ENCODE measurements at places on chromosomes 1 and 21.

- no peak for DNase-seq
Measured at GRCh38 chr1:211587123-211587522, 8.2 kb upstream of the SLC30A1 start.

- DNase-seq = peak; percentile 46
Measured at GRCh38 chr1:155174324-155175280, 953 bp downstream of the TRIM46 start.

DNA sequence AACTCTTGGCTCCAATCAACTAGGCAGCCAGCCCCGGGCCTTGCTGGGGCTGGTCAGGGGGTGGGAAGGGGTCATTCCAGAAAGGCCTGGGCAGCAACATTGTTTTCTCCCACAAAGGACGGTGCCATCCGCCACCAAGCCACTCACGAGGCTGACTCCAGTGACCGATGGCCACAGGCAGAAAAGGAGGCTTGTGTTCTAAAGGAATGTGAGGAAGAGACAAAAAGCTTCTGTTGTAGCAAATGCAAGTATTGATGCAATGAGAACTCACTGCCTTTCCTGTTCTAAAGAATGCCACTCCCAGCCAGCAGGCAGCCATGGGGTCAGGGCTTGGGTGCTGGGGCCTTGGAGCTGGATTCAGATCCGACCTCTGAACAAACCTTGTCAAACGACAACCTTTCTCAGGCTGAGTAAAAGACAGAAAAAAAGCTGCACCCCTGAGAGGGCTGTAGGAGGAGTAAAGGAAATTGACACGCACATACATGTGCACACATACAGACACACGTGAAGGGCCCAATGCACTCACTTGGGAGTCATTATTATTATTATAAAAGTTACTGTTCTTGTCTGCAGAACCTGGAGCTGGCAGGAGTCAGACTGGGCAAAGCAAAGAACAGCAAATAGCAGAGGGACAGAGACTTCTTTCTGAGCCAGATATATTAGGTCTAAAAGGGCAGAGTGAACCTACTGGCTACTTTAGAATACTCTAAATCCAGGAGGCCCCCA is 13.9 kb upstream of the PRMT2 start:
- DNase-seq = no peak

DNA sequence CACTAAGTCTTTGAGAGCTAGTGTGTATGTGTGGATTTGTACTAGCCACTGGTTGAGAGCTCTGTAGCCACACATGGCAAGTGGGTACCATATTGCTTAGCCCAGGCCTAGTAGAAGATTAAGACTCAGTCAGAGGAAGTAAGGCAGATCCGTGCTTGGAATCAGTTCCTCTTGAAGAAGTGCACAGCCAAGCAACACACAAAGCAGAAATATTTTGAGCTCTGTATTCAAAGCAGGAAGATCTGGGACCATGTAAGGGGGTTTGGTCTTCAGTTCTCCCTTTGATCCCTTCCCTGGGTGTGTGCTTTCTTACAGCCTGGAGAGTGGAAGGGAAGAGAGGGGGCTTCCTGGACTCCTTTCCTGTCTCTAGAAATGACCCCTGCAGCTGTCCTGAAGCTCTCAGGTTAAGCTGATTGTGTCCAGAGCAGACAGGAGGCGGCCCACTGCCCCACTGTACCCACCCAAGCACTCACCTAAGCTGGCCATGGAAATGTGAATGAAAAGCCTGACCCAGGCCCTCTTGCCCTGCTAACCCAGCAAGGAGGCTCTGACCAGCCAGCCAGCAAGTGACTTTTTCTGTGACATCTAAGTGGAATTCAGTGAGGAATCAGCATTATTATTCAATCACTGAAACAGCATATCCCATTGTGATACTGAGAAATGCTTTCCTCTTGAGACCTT is 3.6 kb downstream of the ETS2 start:
- no peak for DNase-seq

GRCh38 chr1:93960641-93961147 is 51.5 kb upstream of the GCLM start:
- no peak for DNase-seq

- DNase-seq = peak; percentile 74
Measured at GRCh38 chr1:36253161-36253862, 29.1 kb downstream of the THRAP3 start.

DNA sequence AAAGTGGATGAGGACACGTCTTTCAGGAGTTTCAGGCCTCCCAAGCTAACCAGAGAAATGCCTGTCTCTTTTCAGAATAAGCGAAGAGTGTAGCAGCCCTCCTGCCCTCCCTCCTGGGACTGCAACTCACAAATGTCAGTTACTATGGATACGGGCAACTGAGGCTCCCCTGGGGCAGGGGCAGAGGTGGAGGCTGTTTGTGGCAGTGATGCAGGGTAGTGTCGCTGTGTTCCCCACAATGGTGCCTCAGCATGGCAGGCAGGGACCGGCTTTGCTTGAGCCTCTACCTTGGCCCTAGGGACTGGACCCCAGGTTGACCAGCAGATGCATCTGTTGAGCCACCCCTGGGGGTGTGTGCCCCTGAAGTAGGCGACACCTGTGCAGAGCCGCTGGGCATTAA is 10.2 kb downstream of the NFASC start:
- no peak for DNase-seq

DNA sequence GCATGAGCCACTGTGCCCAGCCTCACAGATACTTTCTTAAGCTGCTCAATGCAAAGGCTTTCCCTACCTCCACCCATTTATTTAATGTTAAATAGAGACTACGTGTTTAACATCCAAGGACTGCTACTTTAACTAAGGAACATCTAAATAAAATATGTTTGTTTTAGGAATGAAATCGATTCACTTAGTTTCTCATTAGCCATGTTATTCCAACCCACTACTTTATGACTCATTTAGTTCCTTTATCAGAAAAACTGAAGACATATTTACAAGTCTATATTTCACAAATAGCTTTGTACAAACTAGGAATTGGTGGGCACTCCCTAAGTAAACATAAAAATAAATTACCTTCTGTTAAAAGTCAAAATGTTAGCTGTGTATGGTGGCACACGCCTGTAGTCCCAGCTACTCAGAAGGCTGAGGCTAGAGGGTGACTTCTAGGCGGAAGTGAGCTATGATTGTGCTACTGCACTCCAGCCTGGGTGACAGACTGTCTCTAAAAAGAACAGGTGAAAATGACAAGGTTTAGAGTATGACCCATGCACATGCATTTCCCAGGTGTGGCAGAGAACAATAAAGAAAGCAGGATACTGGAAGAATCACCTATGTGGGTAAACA is 39.9 kb upstream of the AK4 start:
- no peak for DNase-seq

- peak; percentile 79 for DNase-seq
Measured at GRCh38 chr1:66271904-66272254, 262.1 kb upstream of the SGIP1 start.

- no peak for DNase-seq
Measured at GRCh38 chr21:45010096-45010495, 64.3 kb upstream of the ADARB1 start.

- DNase-seq = no peak
Measured at GRCh38 chr1:71850515-71850914, 431.8 kb downstream of the NEGR1 start.

DNA sequence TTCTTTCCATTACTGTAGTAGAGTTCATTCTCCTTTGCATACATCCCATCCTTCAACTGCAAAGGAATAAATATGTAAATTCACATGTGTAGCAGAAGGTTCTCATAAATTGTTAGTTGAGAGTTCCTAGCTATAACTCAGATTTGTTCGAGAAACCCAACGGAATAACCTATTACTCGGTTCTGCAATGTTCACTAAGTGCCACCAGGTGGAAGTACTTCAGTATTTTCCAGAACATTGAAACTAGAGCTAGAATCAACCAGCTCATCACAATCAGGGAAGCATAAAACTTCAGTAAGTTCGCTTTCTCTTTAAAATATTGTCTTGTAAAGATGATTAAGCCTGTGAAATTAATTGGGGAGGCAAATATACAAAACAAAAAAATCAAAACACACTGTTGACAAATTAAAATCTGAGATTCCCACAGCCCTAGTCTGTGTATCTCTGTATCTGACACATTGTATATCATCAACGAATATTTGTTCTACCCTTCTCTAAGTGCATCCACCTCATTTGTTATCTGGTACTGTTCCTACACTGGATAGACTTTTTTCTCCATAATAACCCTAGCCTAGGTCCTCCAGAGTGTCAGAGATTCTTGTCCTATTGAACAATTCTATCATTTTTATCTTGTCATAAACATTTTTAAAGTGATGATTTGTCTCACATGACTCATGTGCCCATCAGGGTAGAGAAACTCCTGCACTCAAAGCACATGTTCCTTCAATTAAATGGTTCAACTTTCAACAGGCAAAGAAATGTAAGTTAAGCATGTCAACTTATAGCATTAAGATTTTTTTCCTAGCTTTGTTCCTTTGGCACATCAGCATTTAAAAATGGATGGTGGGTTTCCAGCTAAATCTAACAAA is 31.9 kb downstream of the MROH9 start:
- DNase-seq = peak; percentile 54

DNA sequence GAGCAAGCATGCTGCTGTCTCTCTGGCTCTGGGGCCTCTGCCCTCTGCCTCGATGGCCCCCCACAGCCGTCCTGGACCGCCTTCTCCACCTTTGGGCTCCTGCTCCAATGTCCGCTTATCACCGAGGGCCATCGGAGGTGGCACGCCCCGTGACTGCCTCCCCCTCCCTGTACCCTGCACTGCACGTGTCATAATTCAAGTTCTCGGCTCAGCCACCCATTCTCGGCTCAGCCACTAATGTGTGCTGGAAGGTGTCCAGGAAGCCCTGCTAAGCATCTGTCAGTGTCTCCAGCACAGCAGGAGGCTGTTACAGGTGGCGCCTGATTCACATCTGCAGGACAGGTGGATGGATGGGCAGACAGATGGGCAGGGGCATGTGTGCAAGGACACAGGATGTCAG is 45.5 kb downstream of the TP73 start:
- DNase-seq = no peak

DNA sequence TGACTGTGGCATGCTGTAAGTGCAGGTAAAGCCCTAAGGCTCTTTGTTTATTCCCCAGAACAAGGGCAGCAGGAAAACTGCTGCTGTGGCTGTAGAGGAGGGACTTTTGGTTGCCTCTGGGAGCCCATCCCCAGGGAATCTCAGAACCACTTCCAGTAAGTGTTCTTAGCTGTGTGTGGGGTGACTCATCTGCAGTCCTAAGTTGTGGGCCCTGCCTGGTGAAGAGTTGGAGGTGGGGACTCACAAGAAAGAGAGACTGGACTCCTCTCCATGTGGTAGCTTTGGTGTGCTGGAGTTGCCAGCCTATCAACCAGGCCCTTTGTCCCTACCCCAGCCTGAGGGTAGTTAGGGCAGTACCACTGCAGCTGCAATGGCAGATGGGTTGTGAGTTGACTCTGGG is 24.0 kb upstream of the DENND1B start:
- peak; percentile 94 for DNase-seq

- DNase-seq = no peak
Measured at GRCh38 chr21:26847921-26848320, 2.7 kb upstream of the ADAMTS1 start.

GRCh38 chr1:79113836-79114235 is 107.3 kb upstream of the ADGRL4 start:
- DNase-seq = no peak

GRCh38 chr1:107795441-107795840 is 169.5 kb downstream of the VAV3 start:
- no peak for DNase-seq

DNA sequence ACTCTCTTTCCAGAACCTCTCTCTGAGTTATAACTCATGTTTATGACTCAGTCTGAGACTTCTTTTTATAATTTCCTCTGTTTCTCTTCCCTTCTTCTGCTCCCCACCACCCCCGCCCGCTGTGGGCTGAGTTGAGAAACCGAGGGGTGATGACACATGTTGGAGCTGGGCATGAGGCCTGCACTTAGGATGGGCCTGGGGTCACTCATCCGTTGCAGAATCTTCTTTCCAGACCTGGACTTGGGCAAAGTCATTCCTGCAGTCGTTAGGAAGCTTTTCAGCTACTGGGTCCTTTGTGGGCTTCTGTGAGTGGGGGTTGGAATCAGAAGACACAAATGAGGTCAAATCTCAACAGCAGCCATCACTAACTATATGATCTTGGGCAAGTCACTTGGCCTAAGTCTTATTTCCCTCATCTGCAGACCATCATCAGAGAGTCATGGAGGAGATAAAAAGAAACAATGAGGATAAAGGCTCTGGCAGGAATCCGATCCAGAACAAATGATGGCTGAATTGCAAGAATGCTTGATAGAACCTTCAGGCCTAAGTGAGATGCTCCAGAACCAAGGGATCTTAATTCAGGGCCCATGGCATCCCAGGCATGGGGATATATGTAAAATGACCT is 53.4 kb downstream of the RPS6KA1 start:
- peak; percentile 63 for DNase-seq

DNA sequence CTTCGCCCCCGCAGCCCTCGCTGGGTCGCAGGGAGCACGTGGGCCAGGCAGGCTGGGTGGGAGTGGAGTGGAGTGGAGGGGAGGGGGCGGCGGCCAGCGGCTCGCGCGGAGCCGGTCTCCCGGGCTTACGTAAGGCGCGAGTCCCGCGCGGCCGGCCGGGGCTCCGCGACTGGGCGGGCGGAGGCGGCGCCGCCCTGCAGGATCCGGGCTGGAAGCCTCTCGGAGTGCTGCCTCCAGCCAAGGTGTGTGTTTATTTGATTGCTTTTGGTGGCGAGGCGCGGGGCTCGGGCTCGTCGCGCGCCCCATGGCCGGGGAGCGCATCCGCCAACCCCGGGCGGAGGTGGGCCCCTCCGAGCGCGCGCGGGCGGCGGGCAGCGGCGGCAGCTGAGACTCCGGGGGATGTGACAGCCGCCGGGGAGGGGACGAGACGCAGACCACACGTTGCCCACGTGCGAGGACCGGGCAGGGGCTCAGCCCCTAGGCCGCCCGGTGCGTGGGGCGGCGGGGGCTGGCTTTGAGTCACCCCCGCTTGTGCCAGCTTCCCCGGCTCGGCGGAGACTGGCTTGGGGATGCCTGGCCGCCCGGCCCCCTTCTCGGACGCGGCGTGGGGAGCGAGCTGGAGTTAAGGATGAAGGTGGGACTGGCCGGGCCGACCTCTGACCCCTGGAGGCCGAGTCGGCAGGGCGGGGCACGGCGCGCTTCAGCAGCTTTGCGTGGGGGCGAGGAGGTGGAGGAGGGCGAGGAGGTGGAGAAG is 402 bp upstream of the AK4 start:
- peak; percentile 31 for DNase-seq

- DNase-seq = peak; percentile 76
Measured at GRCh38 chr1:199226163-199226562, 587.3 kb downstream of the PTPRC start.

DNA sequence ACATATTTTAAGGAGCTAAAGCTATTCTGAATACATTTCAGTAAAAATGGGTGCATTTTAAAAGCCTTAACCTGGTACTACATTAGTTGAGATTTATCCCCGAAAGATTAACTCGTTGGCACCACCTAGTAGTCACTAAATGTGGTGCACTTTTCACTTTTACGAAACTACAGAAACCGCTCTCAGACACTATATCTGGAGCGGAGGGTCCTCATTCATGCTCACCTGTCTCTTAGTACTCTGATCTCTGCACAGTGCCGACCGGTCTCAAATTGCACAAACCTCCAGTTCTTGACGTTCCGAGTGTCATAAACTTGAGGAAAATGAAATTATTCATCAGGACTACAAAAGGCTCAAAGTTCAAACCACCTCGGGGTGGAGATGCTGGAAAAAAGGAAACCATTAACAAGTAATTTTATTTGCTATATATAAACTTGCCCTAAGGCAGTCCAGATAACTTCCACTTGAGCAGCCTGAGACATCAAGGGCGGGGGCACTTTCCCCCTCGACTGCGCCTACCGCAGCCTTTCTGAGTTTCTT is 722 bp downstream of the LZIC start:
- DNase-seq = peak; percentile 64

- no peak for DNase-seq
Measured at GRCh38 chr1:178961331-178961730, 64.4 kb upstream of the FAM20B start.
